Muscle of leg (tissue), 16 donors: ENCODE measurements at places on chromosomes 3 and 15. TPM values are rescaled to one million over a fixed set of nuclear protein-coding genes. Genes with fewer than 3 reads are reported as not detected.
A peak's percentile ranks its signal among the peaks of the same experiment; 100 is the strongest.

GRCh38 chr15:99440029-99440428 is 125.8 kb upstream of the MEF2A start:
- DNase-seq: no peak
- peaks cover 5% of the 10 kb centered on the region for H3K27me3 ChIP-seq
- H3K36me3 ChIP-seq: no peaks in the 10 kb centered on the region
- peaks cover 85% of the 10 kb centered on the region for H3K4me1 ChIP-seq

- H3K27me3 ChIP-seq: no peaks in the 10 kb centered on the region
- DNase-seq: no peak
- no peak overlapping the region for H3K4me3 ChIP-seq
- H3K27ac ChIP-seq: peak overlapping the region; percentile 83
- peaks cover 14% of the 10 kb centered on the region for H3K4me1 ChIP-seq
- no peaks in the 10 kb centered on the region for H3K36me3 ChIP-seq
Measured at GRCh38 chr3:100046986-100047385, 67.3 kb downstream of the FILIP1L start.

GRCh38 chr15:25385986-25386385 is 52.8 kb downstream of the UBE3A start:
- no peak overlapping the region for H3K4me3 ChIP-seq
- H3K4me1 ChIP-seq: no peaks in the 10 kb centered on the region
- peaks cover 7% of the 10 kb centered on the region for H3K36me3 ChIP-seq
- DNase-seq: no peak

Gene KLF15
- 2.1 TPM for polyA plus RNA-seq

Gene OXSR1
- 36.2 TPM for polyA plus RNA-seq
